ENCODE measurements at places on chromosomes 3 and 15.

DNA sequence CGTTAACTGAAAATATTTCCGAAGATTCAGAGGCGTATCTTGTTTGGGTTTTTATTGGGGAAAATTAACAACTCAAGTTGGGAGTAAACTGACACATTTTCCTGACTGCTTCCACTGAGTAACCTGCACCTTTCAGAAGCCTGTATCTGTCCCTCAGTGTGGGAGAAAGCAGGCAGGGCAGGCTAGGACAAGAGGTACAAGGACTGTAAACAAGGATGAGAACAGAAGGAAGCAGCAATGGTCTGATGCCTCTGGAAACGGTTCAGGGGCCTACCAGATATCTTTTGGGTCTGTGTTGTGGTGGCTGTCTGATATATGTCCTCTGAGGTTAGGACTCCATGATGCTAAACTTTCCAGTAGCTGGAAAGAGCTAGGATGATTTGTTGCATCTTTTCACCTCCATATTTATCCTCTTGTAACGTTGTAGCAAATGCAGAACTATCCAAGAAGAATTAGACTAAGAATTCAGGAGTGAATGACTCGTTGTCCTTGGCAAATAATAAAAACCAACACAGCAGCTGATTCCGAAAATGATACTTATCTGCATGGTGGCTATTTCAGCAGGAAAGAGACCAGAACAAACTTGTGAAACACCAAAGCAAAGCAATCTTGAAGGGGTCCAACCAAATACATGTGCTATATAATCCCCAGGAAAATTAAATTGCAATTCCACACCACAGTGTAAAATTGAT, 195.9 kb upstream of the ICE2 start:
- DNase-seq = no peak

GRCh38 chr3:25603703-25604102, 61.0 kb downstream of the TOP2B start:
- DNase-seq = no peak

DNA sequence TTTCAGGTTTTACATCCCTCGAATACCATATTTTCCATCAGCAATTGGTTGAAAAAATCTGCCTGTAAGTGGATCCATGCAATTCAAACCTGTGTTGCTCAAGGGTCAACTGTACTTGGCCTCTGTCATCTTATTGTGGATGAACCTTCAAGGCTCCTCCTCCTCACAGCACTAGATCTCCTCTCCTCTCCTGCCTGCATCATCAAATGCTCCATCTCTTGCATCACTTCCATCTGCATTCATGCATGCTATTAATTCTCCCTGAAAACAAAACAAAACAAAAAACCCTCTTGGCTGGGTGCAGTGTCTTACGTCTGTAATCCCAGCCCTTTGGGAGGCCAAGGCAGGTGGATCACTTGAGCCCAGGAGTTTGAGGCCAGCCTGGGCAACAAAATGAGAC, 10.1 kb downstream of the BCL2L10 start:
- no peak for DNase-seq

- DNase-seq = no peak
Measured at GRCh38 chr3:42865256-42865655, 10.4 kb downstream of the CYP8B1 start.

DNA sequence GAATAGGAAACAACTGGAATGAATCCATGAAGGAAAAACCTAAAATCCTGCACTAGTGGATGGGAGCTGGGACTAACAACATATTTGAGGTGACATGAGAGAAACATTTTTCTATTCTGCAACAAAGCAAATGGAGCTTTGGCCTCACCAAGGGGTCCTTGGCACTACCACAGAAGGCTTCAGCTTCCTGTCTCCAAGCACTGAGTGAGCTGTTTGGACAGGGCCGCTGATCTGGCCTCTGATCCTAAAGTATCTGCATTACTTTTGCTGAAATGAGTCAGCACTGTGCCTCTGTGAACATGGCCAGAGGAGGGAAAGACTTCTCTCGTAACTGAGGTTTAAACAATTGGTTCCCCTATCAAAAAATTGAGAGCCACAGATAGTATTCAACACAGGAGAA, 9.0 kb downstream of the ARPP21 start:
- DNase-seq = no peak

DNA sequence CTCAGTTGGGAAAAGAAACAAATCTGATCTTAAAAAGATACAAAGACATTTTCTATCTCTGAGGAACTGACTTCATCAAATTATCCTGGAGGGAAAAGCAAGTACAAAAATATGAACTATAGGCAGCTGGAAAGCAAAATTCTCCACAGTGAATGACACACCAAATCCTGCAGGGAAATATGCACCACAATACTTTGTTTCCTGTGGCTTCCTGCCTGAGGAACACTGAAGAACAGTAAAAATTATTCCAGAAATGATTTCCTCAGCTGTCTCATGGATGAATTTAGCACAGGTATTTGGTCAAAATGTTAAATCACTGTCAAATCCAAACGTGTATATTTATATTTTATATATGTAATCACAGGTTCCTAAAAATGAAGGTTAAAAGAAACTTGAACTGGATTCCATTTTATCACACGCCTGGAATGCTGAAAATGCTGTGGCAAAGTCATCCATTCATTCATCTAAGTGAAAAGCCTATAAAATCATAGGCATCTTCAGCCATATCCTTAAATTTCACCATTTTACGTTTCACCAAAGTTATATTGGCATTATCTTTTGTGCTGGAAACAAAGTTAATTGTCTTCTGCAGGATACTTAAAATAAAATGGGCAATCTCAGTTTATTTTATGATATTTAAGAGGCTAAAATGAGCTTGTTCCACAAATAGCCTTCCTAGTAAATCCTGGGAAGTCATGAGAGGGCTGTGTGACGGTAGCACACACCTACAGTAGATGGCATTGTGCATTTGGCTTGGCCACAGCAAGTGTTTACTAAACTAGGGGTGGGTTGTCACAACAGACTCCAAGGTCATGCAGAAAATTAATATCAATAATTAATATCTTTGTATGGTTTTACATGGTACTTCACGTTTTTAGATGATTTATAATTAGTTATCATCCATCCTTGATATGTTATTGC, 19.3 kb upstream of the TSC22D2 start:
- DNase-seq = no peak

DNA sequence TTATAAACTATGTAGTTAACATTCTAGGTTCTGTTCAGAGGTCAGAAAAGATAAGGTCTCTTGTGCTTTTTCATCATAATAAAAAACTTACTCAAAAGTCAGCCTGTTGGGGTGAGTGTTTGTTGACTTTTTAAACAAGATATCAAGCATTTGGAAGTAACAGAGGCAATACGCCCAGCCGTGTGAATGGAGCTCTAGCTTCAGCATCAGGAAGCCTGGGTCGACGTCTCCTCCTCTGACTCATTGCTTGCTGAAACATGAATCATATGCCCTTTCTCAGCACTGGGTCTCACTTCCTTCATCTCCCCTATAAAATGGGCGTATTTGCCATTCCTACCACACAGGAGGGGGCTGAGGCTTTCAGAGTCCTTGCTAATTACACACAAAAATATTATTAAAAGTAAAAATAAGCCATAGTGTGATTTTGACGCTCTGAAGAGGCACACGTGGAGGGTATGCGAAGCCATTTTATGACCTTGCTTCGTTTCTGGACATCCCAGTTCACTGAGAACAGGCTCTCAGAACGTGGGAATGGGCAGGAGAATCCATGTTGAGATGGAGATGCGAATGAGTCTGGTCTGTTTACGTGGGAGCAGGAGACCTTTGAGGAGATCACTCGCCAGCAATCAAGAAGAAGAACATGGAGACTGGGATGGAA, 220.8 kb upstream of the TPRG1 start:
- peak; percentile 32 for DNase-seq

DNA sequence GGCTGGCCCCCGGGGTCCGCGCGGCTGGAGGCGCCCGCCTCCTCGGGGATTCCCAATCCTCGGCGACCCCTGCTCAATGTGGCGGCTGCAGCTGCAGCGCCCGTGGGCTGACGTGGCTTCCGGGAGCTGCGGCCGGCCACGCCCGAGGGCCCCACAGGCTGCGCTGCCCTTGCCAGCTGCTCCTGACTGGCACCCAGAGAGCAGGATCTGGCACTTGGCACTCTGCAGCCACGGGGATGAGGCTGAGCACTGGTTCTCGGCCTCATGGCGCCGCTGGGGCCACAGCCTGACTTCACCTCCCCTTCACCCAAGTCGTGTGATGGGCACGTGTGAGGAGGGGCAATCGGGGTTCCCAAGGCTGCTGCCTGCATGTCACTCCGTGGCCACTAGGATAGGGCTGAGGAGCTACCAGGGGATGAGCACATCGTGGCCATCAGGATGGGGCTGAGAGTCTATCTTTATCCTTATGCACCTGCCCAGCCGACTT, 267.8 kb upstream of the FRG2C start:
- DNase-seq = no peak

- no peak for DNase-seq
Measured at GRCh38 chr3:179544981-179545645, 17.6 kb upstream of the ACTL6A start.

GRCh38 chr3:127407026-127407939, 119.4 kb upstream of the PRR20G start:
- no peak for DNase-seq

GRCh38 chr3:152511904-152512303, 243.2 kb downstream of the MBNL1 start:
- no peak for DNase-seq

DNA sequence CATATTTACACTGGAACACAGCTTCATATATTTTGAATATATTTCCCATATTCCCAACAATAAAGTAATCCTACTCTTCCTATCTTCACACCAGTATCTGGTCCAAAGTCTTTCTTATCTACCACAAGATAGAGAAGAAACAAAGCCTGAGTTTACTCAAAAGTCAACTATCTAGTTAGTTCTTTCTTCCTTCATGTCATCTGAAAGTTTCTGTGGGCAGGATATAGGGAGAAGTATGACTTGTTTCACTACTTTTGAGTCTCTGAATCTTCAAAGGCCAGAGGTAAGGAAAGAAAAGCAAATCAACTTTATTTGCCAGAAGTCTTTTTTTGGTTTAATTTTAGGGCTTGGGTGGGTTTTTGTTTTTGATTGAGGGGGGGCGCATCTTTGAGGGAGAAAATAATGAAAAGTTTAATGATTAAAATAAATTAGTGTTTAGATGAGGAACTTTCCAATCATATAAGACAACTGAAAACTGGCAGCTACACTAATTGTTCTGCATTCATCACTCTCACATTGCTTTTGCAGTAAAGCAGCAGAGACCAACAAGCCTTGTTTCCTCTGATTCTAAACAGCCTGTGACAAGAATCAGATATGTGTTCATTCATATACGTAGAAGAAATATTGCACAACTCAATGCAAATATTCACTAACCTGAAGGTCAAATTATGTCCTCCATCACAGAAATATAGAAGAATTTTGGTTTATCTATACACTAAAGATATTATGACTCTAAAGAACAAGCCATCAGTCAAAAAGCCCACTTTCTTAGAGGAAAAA, 421.4 kb downstream of the SHQ1 start:
- no peak for DNase-seq

DNA sequence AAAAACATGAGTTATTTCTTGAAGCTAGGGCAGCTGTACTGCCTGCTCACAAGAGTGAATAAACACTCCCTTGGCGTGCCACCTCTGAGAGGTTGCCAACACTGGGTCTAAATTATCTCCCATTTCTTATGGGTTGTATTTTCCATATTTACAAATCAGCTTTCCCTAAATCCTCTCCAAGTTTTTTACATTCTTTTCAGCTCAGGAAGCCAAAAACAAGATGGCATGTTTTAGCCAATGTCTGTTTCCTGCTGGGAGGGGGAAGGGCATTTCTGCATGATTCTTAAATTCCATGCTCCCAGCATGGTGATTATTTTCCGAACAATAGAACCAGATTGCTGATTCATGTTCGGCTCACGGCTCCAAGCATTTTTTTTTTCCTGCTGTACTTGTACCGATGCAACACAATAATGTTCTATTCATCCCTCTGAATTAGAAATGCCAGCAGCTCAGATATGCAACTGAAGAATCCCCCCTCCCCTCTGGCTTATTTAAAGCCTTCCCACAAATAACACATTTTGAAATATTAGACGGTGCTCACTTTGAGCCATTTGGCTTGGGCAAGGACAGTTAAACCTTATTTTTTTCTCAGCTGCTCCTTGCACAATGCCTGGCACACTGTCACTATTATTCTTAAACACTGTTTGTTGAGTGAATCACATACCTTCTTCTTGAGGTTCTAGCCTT, 252.5 kb downstream of the THRB start:
- DNase-seq = no peak

DNA sequence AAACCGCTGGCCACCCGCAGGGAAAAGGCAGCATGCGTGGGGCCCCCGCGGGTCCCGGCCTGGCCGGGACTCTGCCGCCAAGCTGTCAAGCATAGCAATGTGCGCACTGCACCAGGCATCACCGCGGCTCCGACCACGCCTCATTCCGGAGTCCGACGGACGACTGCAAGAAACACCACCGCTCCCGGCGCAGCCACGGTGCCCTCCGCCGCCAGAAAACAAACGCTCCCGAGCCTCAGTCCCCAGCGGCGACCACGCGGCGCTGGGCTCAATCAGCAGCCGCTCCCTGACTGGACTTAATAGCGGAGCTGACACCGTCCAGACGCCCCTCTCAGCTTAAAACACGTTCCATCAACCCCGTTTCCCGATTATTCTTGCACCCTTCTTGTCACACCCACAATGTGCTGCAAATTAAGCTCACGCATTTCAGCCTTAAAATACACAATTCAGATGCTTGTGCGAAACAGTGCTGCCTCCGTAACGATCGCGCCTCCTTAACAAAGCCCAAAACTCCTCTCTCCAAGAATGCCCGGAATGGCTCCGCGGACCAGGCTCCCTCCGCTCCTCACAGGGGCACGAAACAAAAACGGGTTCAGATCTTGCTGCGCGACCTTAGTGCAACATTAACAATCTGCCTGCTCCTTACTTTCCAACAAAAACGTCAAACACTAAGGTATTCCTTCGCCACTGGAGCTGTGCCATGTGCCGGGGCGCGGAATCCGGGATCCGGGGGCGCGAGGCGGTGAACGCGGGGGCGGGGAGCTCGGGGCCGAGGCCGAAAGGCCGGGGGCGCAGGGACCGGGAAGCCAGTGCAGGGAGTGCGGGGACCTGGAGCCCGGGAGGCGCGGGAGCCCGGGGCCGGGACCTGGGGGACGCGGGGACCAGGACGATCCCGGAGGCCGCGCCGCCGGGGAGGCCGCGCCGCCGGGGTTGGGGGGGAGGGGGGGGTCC, 655 bp downstream of the CYFIP1 start:
- peak; percentile 34 for DNase-seq

DNA sequence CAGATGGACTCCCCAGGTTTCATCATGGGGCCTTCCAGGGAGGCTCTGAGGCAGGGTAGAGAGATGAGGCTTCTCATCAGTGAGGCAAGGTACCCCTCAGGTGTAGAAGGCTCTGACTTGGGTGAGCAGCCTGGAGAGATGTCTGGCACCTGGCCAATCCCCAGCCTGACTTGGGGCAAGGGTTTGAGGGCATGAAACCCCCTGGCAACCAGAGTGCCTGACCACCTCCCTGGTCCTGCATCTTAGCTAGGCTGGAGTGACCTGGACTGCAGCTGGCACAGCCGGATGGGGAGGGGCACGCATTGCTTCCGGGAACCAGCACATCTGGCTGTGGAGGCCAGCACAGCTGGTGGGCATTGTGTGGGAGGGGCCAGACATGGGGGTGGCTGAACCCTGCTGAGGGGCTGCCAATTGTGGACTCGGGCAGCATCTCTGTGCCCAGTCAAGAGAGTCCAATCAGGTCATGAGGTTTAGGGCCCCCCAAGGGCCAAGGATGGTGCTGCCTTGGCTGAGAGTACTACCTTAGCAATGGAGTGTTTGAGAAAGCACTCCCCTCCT, 1.9 kb downstream of the ZBTB47 start:
- DNase-seq = no peak

All from stimulated activated CD4-positive, alpha-beta T cell treated with anti-CD3 and anti-CD28 coated beads, Interleukin-4, amount 100 ng/mL, for 48 hours (primary cell).